MM.1S (cell line): ENCODE measurements at places on chromosomes 2 and 18.

DNA sequence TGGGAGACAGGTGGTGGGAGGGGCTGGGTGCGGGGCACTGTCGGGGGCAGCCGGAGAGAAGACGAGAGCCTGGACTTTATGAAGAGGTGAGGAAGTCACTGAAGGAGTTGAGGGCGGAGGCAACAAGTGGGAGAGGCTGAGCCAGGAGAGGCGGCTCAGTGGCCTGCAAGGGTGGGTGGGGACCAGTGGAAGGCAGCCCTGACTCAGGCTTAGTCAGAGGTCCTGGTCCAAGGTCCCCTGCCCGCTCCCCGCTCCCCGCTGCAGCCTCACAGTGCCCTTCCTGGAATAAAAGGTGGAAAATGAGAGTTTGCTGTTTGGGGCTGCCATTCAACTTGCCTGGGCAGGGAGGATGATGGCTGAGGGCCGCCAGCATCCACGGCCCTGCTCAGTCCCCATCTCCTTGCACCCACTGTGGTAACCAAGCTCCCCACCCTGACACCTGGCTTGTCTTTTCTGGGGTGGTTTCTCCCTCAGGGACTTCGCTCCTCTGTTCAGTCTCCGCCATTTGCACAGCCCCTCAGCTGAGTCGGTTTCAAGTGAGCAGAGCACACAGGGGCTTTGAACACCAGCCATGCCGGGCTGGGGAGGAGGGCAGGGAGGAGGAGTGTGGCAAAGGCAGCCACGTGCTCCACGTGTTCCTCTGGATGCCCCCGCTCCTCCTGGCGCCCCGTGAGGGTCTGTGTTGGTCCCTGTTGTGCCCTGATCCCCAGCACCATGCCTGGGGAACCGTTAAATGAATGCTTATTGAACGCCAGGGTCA lies 13.7 kb upstream of the RALB start:
- H3K4me1 ChIP-seq: no peaks in the 10 kb centered on the region
- H3K27me3 ChIP-seq: no peaks in the 10 kb centered on the region
- no peak overlapping the region for H3K4me3 ChIP-seq
- no peak overlapping the region for H3K27ac ChIP-seq
- no peaks in the 10 kb centered on the region for H3K36me3 ChIP-seq

GRCh38 chr2:178195390-178196166 lies 1.3 kb downstream of the OSBPL6 start:
- H3K27ac ChIP-seq: no peak overlapping the region
- no peaks in the 10 kb centered on the region for H3K4me1 ChIP-seq
- peaks cover 13% of the 10 kb centered on the region; the same call in 1 of the 2 replicates for H3K27me3 ChIP-seq
- H3K36me3 ChIP-seq: no peaks in the 10 kb centered on the region

DNA sequence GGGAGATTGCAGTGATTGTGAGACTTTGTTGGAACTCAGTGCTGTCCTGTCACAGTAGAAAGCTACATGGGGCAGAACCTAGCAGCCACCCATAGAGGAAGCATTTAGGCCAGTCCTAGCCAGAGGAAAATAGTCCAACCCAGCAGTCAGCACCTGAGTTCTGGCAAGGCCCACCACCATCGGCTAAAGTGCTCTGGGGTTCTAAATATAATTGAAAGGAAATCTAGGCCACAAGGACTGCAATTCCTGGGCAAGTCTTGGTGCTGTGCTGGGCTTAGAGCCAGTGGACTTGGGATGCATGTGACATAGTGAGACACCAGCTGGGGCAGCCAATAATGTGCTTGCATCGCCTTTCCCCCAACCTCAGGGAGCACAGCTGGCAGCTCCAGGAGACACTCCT lies 28.9 kb upstream of the ACTR2 start:
- H3K36me3 ChIP-seq: no peaks in the 10 kb centered on the region
- no peak for DNase-seq
- H3K4me1 ChIP-seq: no peaks in the 10 kb centered on the region
- no peaks in the 10 kb centered on the region for H3K27me3 ChIP-seq

DNA sequence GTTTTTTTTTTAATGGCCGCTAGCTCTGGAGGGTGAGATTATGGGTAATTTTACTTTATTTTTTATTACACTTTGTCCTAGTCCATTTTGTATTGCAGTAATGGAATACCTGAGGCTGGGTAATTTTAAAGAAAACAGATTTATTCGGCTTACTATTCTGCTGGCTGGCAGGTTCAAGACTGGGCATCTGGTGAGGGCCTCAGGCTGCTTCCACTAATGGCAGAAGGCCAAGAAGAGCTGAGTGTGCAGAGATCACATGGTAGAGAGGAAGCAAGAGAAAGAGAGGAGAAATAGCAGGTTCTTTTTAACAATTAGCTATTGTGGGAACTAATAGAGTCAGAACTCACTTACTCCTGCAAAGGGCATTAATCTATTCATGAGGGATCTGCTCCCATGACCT lies 52.4 kb upstream of the ARHGAP28 start:
- H3K36me3 ChIP-seq: no peaks in the 10 kb centered on the region
- H3K27ac ChIP-seq: no peak overlapping the region
- no peak for DNase-seq
- no peak overlapping the region for H3K4me3 ChIP-seq

GRCh38 chr2:198273660-198274059 lies 469.3 kb downstream of the PLCL1 start:
- H3K4me1 ChIP-seq: no peaks in the 10 kb centered on the region
- no peak overlapping the region for H3K4me3 ChIP-seq
- H3K36me3 ChIP-seq: no peaks in the 10 kb centered on the region
- H3K27ac ChIP-seq: no peak overlapping the region
- DNase-seq: no peak

DNA sequence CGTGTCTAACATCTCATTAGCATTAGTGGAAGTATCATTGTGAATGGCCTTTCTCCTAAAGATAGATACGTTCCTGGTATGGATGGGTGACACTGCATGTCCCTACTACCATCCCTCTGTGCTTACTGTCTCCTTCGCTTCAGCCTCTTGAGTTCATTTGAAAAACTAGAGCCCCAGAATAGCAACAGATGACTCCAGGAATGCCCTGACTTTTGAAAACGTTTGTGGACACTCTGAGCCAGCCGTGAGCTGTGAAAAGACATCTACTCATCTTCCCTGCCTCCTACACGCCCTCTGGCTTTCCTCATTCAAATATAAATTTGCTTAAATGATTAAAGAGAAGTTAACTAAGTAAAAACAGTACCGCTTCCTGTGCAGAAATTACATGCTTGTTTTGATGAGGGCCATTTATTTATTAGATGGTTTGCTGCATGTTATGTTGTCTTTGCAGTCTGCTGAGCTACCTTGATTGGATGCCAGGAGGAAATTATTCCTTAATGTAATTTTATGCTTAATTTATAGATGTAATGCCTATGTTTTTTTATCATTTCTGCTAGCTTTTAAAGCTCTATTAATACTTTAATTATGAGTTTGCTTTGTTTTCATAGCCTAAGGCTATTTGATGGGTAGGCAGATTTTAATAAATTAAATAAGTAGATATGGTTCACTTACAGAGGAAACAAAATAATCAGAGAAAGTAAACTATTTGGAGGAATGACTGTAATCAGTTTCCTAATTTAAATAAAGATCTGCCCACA lies 32.1 kb upstream of the MYO3B start:
- no peaks in the 10 kb centered on the region for H3K4me1 ChIP-seq
- H3K27me3 ChIP-seq: no peaks in the 10 kb centered on the region
- DNase-seq: no peak
- no peak overlapping the region for H3K27ac ChIP-seq

DNA sequence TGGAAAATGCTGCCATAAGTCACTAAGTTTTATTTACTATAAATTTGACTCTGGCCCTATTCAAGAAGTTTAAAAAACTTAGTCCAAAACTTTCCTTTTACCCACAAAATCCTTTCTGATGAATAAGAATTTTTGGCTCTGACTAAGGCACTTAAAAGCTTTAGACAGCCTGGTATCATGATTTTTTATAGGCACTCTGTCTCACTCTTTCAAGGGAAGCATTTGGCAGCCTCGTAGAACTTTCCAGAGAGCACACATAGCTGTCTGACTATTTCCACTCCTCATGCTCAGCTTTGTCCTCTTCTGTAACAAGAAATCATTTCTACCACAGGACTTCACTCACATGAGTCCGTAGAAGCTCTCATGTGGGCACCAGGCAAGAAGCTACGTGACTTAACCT lies 32.3 kb upstream of the XDH start:
- H3K27ac ChIP-seq: no peak overlapping the region
- H3K27me3 ChIP-seq: no peaks in the 10 kb centered on the region
- no peak for DNase-seq
- H3K4me3 ChIP-seq: no peak overlapping the region
- no peaks in the 10 kb centered on the region for H3K36me3 ChIP-seq
- no peaks in the 10 kb centered on the region for H3K4me1 ChIP-seq

- peak; percentile 76 for DNase-seq
- H3K4me3 ChIP-seq: no peak overlapping the region; the same call in 1 of the 2 replicates
- no peak overlapping the region for H3K27ac ChIP-seq
- H3K4me1 ChIP-seq: peaks cover 5% of the 10 kb centered on the region; the same call in 1 of the 2 replicates
- no peaks in the 10 kb centered on the region for H3K36me3 ChIP-seq
- H3K27me3 ChIP-seq: 0 out of 2 replicates have a peak, but pooled peaks cover 3% of the 10 kb centered on the region
Measured at GRCh38 chr18:56248610-56249235, 389.7 kb downstream of the TXNL1 start.

- H3K4me3 ChIP-seq: no peak overlapping the region
- no peaks in the 10 kb centered on the region for H3K36me3 ChIP-seq
- H3K27me3 ChIP-seq: no peaks in the 10 kb centered on the region
- DNase-seq: no peak
- no peak overlapping the region for H3K27ac ChIP-seq
Measured at GRCh38 chr18:40821596-40822243, 1133.3 kb upstream of the PIK3C3 start.

- H3K27ac ChIP-seq: no peak overlapping the region
- no peak for DNase-seq
- H3K27me3 ChIP-seq: no peaks in the 10 kb centered on the region
- H3K36me3 ChIP-seq: no peaks in the 10 kb centered on the region; the same call in 1 of the 2 replicates
- H3K4me3 ChIP-seq: no peak overlapping the region
Measured at GRCh38 chr2:61448229-61448628, 22.7 kb downstream of the USP34 start.

- H3K36me3 ChIP-seq: no peaks in the 10 kb centered on the region
- H3K4me1 ChIP-seq: peaks cover 22% of the 10 kb centered on the region
- no peak overlapping the region for H3K4me3 ChIP-seq
- no peak for DNase-seq
Measured at GRCh38 chr2:235330775-235331451, 162.9 kb upstream of the AGAP1 start.

DNA sequence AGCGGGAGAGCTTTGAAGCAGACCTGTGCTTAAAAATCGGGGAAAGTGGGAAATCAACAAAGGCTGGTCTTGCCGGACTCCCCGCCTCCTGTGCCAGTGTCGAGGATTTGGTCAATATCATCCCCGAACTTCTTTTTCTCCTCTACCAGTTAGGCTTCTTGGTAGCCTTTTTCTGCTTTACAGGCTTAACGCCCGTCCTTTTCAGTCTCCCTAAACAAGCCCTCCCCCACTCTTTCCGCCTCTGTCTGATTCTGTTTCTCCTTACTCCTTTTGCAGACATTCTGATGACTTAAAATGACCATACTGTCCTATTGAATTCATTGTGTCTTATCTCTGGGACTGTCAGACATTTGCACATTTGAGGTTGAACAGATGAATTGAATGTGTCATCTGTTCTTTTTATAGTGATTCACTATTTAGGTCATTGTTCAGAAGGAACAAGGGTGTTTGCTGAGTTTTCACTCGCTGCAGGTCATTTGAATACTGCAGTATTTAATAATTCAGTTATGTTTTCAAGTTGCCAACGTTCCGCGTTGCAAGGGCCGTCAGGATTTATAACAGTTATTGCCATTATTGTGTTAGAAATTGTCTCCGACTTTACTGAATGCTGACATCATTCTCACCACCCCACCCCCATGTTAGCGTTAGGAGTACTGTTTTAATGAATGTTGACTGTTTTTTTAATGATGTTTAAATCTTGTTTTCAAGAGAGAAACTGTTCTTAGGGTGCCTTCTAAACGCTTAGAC lies 1.1 kb downstream of the ITGAV start:
- peak overlapping the region; percentile 65 for H3K27ac ChIP-seq
- H3K36me3 ChIP-seq: no peaks in the 10 kb centered on the region
- DNase-seq: peak; percentile 36
- peaks cover 8% of the 10 kb centered on the region; the same call in 1 of the 2 replicates for H3K4me1 ChIP-seq
- peak overlapping the region; percentile 94 for H3K4me3 ChIP-seq

GRCh38 chr2:128414351-128414750 lies 95.7 kb upstream of the HS6ST1 start:
- H3K27me3 ChIP-seq: no peaks in the 10 kb centered on the region
- H3K36me3 ChIP-seq: no peaks in the 10 kb centered on the region
- DNase-seq: no peak
- H3K4me3 ChIP-seq: no peak overlapping the region
- no peaks in the 10 kb centered on the region for H3K4me1 ChIP-seq

- no peak for DNase-seq
- H3K4me3 ChIP-seq: no peak overlapping the region
- H3K27ac ChIP-seq: no peak overlapping the region
- no peaks in the 10 kb centered on the region for H3K36me3 ChIP-seq
- H3K27me3 ChIP-seq: no peaks in the 10 kb centered on the region
- no peaks in the 10 kb centered on the region for H3K4me1 ChIP-seq
Measured at GRCh38 chr2:234003972-234004617, 46.4 kb upstream of the SPP2 start.

DNA sequence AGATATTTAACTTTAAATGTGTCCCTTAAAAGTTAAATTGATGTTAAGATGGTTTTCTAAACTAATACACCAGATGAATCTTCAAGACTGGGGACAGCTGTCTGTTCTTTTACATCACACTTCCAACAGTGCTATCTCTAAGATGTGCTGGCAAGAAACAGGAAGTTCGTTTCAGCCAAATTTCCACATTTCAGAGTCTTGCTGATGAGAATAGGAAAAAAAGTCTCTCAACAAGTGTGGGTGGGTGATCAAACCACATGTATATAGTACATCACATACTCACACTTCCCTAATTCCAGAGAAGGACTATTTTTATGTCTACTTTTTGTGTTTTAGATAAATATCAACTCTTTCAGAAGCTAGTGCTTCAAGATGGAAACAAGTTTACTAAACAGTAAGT lies 1712.8 kb upstream of the TMEFF2 start:
- H3K27me3 ChIP-seq: no peaks in the 10 kb centered on the region
- H3K4me1 ChIP-seq: no peaks in the 10 kb centered on the region
- no peak for DNase-seq
- H3K36me3 ChIP-seq: no peaks in the 10 kb centered on the region
- no peak overlapping the region for H3K4me3 ChIP-seq
- no peak overlapping the region for H3K27ac ChIP-seq

GRCh38 chr18:51051105-51051712 lies 21.2 kb downstream of the SMAD4 start:
- no peaks in the 10 kb centered on the region for H3K27me3 ChIP-seq
- peaks cover 9% of the 10 kb centered on the region; the same call in 1 of the 2 replicates for H3K36me3 ChIP-seq
- H3K4me1 ChIP-seq: peaks cover 18% of the 10 kb centered on the region
- H3K4me3 ChIP-seq: no peak overlapping the region
- DNase-seq: peak; percentile 65

- no peak overlapping the region for H3K4me3 ChIP-seq
- H3K4me1 ChIP-seq: no peaks in the 10 kb centered on the region
- DNase-seq: no peak
- H3K27me3 ChIP-seq: no peaks in the 10 kb centered on the region
- H3K27ac ChIP-seq: no peak overlapping the region
Measured at GRCh38 chr2:182761903-182762302, 45.8 kb downstream of the DNAJC10 start.

- H3K36me3 ChIP-seq: no peaks in the 10 kb centered on the region
- no peaks in the 10 kb centered on the region for H3K4me1 ChIP-seq
- H3K27me3 ChIP-seq: no peaks in the 10 kb centered on the region
- no peak overlapping the region for H3K27ac ChIP-seq
Measured at GRCh38 chr2:173657996-173658717, 303.5 kb downstream of the CDCA7 start.
